ENCODE measurements at places on chromosomes 6 and 20.

DNA sequence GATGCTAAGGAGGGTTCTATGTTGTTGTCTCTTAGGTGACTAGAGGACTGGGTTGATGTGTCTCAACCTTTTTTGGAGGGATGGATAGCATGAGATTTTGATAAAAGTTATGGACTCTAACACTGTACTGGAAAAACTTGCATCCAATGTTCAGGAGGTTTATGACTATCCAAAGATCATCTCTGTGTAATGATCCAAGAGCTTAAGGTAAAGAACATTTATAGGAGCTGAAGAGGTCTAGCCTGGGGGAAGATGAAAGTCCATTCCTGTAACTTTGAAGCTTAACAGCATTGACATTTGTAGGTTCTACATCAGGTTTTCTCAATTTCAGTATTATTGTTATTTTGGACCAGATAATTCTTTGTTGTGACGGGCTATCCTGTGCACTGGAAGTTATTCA is 48.9 kb downstream of the ESF1 start:
- DNase-seq, result no peak

GRCh38 chr6:34232901-34233300 is 3.8 kb upstream of the HMGA1 start:
- no peak for DNase-seq

DNA sequence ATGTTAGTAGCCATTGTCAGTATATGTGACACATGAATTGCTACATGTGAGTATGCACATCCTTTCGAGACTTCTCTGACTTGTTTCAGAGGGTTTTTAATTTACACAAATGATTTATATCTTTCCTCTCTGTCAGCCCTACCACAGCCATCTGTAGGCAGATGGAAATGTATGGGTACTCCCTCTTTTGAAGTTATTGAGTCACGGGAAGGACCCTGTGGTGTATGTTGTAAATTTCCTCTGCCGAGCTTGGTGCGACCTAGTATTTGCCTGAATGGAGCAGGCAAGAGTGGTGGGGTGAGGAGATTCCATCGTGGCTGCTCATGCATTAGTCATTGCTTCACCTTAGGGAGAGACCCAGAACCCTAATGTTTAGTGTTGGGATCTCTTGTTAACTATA is 171.9 kb downstream of the JARID2 start:
- DNase-seq, result no peak

DNA sequence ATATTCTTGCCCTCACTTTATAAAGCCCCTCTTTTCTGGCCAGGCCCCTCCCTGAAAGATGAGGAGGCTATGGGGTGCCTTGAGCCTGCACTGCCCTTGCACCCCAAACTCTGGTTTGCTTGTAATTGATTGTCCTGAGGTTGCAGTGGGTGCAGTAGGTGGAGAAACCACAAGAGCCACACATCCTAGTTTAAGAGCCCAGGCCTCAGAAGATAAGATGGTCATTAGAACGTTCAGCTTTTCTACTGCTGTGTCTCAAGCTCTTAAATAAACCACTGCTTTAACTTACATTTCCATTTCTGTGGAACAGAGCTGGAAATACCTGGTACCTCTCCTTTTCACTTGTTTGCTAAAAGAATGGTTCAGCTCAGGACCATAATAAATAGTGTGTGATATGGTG is 9.0 kb downstream of the MRAP2 start:
- DNase-seq, result no peak

DNA sequence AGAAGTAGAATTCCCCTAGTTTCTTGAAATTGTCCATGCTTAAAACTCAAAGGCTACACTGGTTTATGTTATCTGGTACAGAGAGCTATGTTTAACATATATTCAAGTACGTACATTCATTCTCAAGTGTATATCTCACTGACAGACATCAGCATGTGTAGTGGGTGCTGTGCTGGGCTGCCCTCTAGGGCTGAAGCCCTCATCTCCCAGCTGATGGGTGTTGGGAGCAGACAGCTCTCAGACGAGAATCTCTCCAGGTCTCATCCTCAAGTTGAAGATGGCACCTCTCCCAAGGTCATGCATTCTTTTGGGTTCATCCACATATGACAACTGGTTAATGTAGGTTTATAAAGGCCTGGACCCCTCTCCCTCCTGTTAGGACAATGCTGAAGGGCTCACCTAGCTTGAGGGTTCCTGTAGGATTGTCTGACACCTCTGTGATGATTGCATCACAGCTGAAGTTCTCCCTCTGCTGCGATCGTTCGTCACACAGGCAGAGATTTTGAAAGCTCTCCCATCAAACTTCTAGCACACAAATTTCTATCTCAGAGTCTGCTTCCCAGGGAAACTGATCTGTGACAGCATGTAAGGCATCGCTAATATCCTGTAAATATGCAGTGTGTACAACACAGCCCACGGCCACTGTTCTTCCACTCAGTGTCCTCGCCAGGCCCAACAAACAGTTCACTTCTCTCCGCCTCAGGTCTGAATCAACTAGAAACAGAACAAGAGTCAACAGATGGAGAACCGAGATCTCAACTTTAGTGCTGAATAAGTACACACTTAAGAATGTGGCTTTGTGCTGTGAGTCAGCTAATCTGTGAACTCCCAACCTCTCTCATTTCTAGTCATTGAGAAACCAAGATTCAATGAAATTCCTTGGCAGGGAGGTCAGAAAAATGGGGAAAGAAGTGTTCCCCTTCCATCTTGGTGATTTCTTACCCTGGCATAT is 43.2 kb downstream of the PREP start:
- no peak for DNase-seq

DNA sequence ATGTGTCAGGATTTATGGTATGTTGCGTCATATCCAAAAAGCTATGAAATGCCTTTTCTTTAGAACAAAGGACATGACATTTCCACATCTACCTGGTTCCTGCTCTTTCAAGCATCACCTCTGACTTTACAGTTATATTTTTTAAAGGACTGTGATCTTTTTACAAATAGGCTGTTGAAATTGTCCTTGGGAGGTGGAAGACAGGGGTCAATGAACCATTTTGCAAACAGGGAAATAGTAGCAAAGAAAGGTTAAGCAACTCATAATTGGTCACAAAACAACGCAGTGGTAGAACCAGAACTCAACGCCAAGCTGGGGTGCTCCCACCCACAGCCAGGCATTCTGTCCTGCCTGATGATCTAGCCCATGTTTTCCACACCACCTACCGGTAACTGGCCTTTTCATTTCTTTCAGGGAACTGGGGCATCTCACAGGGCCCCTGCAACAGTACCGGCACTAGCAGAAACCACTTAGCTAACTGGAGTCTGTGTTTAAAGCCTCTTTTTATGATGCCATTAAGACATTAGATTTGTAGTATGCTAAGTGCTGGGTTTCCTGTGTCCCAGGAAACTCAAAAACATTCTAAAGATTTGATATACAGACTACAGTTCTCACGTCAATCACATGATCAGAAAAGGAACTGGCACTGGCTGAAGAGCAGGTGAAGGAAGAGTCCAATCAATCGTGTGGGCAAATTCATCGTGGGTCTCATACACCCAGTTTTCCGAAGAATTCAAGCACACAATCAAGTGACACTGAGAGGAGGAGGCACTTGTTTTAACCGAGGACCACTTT is 13.9 kb downstream of the ZNF217 start:
- no peak for DNase-seq

DNA sequence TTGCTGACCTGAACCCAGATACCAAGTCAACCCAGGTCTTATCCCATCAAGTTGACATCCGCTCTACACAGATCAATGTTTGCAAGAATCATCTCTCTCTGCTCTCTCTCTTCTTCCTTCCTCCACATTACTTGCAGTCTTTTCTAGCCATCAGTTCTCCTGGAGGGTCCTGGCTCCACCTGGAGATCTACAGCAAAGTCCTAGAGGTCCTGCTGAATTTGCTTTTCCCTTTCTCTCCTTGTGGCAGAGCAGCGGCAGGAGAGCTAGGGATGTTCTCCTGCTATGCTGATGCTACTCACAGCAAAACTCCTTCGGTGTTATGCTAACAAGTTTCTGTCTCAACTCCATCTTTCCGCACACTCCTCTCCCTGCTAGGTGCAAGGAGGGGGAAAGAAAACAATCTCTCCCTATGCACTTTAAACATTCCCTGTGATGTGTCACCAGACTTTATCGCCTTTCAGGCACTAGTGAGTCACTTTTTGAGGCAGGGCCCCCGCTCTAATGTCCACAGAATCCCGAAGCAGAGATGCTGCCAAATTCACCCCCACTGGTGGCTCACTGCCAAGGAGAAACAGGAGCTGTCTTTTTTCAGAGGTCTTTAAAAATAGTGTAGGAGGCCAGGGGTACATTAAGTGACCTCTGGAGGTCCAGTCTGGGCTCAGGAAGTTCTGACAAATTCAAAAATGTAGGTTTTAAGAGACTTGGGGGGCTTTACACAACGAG is 62.6 kb downstream of the FAM50B start:
- no peak for DNase-seq

DNA sequence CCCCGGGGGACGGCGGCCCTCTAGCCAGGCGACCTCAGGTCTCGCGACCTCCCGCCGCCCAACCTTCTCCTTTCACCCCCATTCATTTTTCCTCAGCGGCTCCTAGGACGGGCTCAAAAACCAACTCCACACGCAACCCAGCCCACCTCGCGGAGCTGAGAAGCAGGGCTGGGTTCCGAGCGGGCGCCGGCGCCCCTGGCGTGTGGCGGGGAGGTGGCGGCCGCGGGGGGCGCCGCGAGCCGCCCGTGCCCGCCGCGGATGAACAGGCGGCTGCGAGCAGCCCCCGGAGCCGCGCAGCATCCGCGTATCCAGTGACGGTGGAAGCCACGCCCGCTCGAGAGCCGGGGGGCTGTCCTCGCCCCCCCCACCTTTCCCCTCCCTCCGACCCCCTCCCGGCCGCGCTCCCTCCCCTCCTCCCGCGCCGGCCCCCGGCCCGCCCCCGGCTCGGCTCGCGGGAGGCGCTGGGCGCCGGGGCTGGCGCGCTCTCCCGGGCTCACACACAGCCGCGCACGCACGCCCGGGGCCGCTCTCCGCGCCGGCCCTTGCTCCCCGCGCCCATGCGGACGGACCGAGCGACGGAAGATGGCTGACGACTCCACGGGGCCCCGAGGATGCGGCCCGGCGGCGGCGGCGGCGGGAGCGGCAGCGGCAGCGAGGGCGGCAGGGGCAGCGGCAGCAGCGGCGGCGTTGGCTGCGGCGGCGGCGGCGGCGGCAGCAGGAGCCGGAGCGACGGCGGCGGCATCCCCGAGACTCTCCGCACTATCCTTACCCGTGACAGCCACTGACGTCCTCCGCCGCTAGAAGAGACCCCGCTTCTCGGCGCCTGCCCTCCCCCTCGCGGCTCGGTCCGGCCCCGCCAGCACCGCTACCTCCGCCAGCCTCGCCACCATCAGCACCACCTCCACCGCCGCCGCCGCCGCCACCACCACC is at the start of gene SOBP:
SOBP (plus strand) TSS at position 482 of the 930 bp plus-strand sequence. CDS start 500 bp downstream, outside the sequence.
- no peak for DNase-seq

DNA sequence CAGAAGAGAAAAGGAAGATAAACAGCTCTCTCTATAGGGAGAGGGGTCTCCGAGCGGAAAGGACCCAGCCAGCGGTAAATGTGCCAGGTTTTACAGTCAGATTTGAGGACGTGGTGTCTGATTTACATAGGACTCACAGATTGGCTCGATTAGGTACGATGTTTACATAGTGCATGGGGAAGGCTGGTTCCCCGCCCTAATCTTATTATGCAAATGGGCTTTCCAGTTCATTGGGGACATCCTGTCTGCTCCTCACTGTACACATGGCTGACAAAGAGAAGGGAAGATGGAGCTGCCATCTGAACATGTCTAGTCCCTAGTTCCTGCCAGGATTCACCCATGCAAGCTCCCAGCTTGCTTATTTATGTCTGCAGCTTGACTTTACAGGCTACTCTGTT is 119.9 kb downstream of the RNF144B start:
- DNase-seq, result no peak

DNA sequence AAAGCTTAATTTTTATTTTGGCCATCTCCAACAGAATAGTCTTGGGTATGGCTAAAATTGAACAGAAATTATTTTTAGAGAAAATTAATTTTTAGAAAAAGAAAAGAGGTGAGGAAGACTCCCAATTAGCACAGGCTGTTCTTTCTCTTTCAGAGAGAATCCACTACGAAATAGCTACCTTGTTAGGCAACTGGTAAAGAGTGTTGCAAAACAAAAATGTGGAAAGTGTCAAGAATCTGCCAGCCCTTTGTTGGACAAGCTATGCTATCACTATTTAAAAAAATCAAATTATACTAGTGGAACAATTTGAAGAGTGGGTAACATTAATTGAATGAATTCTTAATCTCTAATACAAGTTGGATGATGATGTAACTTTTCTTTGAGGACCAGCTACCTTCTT is 19.2 kb upstream of the ZSCAN9 start:
- DNase-seq, result no peak

DNA sequence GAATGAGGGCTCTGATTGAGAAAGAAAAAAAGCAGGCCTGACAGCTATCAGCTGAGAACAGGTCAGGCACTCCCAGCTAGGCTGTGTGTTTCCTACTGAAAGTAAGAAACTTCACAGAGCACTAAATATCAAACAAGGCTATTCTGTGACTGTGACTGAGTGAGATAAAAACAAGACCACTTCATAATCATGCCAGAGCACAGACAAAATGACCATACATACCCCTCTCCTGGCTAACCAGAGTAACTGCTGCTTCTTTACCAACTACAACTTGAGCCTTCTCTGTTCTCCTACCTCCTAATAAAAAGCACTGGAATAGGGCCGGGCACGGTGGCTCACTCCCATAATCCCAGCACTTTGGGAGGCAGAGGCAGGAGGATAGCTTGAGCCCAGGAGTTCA is 6.8 kb upstream of the BTN1A1 start:
- DNase-seq, result no peak

- DNase-seq, result no peak
Observed at GRCh38 chr20:46406986-46407670, 713 bp upstream of the ELMO2 start.

GRCh38 chr6:133170602-133171001 is 70.6 kb upstream of the EYA4 start:
- no peak for DNase-seq

DNA sequence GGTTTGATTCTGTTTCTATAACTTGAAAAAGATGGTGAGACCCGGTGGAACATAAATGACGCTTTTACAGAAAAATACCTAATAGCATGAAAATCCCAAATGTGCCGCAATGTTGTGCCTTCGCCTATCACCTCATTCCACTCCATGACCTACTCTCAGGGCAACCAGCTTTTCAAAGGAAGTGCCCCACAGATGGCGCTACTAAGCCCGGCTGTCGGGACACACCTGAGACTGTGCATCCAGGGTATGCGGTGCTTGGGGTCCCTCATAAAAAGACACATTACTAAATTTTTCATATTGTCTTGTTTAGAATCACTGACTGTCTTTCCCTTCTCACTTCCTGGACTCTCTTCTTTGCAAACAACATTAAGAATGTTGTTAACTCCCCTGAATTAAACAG is 145.5 kb upstream of the RPS6KA2 start:
- no peak for DNase-seq

- no peak for DNase-seq
Observed at GRCh38 chr6:73258721-73259120, 4.3 kb downstream of the KHDC1 start.

GRCh38 chr20:56788671-56789610 is 159.8 kb downstream of the TFAP2C start:
- no peak for DNase-seq

DNA sequence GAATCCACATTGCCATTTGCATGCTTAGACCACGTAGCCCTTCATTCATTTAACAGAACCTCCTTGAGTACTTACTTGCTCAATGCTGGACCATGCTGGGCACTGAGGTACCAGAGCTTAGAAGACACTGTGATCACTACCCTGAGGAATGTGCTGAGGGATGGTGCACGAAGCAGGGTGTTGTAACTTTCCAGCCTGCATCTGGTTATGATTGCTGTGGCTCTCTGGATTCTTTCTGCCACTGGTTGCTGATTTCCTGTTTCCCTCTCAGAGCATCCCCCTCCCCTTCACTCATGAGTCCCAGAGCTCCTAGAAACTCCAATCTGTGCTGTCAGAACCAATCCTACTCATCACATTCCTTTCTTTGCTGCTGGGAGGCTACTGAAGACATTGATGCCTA is 537.4 kb downstream of the PTPRT start:
- DNase-seq, result no peak
